Motor neuron (in vitro differentiated cells): ENCODE measurements at places on chromosomes 1 and 21. TPM values are rescaled to one million over a fixed set of nuclear protein-coding genes. Genes with fewer than 3 reads are reported as not detected.

The IL10 gene
- 1.3 TPM in 1 of 2 replicates, not detected in the other for total RNA-seq

The TMEM200B gene
- 2.4 and 2.6 TPM in 2 replicates for total RNA-seq

DNA sequence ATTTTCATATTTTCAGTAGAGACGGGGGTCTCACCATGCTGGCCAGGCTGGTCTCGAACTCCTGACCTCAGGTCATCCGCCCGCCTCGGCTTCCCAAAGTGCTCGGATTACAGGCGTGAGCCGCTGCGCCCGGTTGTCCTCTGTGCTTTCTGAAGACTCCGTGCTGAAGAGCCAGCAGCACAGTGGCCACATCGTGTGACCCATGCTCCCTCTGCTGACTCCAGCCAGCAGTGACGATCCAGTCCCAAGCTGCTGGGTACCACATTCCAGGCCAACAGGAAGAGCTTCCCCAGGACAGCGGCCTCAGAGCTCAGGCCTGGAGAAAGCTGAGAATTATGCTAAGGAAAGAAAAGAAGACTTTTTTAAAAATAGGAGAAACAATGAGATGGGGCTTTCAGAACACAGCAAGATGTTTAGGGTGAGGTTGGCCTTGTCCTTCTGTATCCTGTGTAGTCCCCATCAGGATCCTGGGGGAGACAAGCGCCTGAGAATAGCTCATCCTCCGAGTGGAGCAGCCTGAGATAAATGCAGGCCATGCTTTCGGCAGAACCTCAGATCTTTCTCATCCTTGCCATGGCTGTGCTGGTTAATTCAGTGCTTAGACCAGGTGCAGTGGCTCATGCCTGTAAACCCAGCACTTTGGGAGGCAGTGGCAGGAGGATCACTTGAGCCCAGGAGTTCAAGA, 207.1 kb downstream of the SLC35F3 start:
- peak; percentile 48 for ATAC-seq

GRCh38 chr1:25683731-25684130, 67.1 kb downstream of the MAN1C1 start:
- ATAC-seq = no peak

The C1orf141 gene
- 0.33 and 0.39 TPM in 2 replicates for total RNA-seq

GRCh38 chr1:22139066-22139594, 3.8 kb downstream of the WNT4 start:
- no peak for ATAC-seq

GRCh38 chr1:165484532-165484931, 39.6 kb upstream of the RXRG start:
- ATAC-seq = no peak

- no peak for ATAC-seq
These were observed 35.4 kb downstream of the ADGRL2 start for GRCh38 chr1:81836007-81836626.

The TMEM39B gene
- 8.3 and 10.2 TPM in 2 replicates for total RNA-seq

GRCh38 chr1:200774735-200775444, 36.2 kb downstream of the CAMSAP2 start:
- no peak for ATAC-seq

- no peak for ATAC-seq
These were observed 61.6 kb downstream of the S100B start for GRCh38 chr21:46543306-46543705.
